ENCODE measurements at places on chromosomes 6 and 20. TPM values are rescaled to one million over a fixed set of nuclear protein-coding genes. Genes with fewer than 3 reads are reported as not detected.

DNA sequence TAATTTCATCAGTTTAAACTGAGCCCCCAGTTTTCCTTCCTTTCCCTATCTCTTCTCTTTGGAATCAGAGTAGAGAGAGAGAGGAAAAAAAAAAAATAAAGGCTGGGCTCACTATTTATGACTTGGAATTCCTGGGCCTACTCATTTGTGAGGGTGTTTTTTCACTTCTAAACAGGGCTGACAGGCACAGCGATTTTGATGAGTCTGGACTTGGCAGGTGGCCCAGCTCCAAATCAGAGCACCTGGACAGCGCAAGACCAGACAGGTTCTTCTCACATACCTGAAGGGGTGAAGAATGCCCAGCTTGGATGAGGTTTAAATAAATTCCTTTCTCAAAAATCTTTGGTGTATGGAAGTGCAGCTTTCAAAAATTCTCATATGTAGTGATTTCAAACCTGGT is 122.2 kb downstream of the KIF13A start:
- no peak for DNase-seq

DNA sequence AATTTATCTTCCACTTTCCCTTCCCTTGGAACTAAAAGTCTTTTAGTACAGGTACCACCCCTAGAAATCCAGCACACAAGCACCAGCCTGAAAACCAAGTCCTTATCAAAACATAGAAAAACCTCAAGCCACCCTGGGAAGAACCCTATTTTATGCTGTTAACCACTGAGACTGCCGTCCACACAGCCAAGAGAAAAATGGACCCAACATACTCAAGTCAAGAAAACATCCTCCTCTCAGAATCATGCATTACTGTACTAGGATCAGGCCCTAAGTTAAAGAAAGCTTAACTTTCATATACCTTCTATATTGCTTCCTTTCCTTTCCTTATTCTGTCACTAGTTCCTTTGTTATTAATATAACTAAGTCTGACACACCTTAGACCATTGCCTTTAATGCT is 16.9 kb upstream of the GOPC start:
- no peak for DNase-seq

GRCh38 chr6:157184202-157185015 is 138.9 kb downstream of the TMEM242 start:
- DNase-seq = peak; percentile 75

DNA sequence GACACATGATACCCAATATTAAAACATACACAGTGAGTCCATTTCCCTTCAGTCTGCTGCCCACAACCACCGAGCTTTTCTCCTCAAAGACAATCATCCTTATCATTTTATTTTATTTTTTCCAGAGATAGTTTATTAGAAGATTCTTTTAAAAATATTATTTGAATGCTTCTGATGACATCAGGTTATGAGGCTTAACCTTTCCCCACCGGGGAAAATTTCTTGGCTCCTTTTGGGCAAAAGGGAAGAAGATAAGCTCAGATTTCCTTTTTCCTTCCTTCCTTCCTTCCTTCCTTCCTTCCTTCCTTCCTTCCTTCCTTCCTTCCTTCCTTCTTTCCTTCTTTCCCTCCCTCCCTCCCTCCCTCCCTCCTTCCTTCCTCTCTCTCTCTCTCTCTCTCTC is 149.5 kb upstream of the CITED2 start:
- no peak for DNase-seq

- DNase-seq = no peak
These were observed 22.1 kb downstream of the NUDT3 start for GRCh38 chr6:34370361-34370760.

DNA sequence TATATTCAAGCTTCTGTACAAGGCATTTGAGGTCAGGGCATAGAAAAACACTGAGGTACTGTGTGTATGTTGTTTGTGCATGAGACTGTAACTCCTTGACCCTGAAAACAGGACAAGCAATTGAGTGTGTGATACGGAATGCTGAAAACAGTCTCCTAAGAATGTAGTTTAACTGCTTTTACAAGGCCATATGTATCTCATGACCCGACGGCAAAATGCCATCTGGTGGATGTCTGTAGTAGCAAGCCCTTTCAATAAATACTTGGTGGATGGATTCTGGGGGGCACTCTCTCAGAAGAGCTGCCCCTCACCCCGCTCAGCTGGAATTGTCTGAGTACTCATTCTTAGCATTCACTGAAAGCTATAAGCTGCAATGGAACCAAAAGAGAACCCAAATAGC is 69.3 kb upstream of the EYS start:
- DNase-seq = no peak

DNA sequence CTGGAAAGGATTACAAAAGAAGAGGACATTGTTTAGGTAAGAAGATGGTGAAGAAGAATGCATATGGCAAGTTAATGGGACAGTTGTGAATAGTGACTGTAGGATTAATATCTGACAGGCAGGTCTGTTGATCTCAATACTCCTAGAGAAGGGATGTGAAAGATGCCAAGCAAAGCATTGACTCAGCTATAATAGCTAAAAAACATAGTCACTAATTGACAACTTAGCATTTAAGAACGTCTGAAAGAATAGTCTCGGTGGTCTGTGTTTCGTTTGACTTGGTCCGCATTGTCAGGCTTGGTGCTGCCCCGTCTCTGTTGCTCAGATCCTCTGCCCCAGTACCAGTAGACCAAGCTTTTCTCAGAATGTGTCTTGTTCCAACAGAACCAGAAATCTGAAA is 65.9 kb downstream of the HIVEP1 start:
- DNase-seq = no peak

GRCh38 chr20:38447931-38448675 is 13.0 kb upstream of the SNHG17 start:
- DNase-seq = no peak

DNA sequence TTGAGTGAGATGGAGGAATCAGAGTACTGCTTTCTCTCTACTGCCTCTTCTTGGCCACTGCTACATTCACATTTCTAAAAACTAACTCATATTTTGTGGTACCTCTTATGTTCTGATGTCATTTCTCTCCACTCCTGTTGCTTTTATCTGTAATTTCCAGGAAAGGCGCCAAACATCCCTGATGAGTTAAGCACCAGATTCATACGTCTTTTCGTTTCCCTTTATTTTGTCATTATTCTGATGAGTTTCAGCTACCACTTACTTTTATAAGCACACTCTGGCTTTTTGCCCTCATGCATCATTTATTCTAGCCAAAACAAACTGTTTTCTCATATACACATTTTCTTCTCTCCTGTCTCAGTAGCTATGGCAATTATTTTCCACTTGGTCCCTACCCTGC is 680.0 kb downstream of the RNF144B start:
- DNase-seq = no peak

DNA sequence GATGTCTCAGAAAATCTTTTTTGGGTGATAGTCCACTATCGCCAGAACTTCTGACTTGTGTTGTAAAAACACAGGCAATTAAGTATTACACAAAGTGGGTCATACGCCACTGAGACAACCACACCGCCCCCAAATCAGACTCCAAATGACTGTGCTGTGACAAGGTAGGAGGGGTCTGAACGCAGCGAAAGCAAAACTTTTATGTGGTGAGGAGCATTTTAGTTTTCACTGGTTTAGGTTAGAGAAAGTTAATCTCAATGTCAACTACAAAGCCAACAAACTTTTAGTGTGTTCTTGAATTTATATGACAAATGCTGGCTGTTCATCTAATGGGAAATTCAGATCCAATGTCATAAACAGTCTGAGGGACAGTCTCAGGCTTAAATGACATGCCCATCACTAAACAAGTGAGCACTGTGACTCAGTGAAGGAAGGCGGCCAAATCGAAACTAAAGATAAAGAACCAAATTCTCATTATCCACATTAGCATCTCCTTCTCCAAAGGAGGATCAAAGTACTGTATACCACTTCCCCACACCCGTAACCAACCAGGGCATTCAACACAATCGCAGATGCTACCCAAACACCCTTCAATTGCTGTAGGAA is 186.7 kb downstream of the GJA10 start:
- no peak for DNase-seq

- DNase-seq = no peak
These were observed 8.8 kb upstream of the PARD6B start for GRCh38 chr20:50722424-50723155.

DNA sequence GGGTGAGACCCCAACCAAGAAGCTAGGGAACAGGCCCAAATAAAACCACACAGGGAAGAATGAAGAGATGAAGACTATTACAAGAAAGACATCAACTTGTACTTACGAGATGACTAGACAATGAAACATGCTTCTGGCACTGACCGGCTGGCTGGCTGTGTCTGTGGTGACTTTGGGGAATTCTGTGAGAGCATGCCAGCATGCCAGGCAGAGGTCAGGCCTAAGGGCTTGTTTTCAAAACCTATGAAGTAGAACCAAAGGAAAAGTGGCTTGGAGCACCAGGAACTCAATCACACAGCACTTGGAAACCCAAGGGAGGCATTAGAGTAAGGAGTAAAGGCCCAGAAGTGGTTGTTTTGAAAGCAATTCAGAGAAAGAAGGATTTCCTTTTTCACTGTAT is 28.4 kb upstream of the GSTA3 start:
- DNase-seq = no peak

DNA sequence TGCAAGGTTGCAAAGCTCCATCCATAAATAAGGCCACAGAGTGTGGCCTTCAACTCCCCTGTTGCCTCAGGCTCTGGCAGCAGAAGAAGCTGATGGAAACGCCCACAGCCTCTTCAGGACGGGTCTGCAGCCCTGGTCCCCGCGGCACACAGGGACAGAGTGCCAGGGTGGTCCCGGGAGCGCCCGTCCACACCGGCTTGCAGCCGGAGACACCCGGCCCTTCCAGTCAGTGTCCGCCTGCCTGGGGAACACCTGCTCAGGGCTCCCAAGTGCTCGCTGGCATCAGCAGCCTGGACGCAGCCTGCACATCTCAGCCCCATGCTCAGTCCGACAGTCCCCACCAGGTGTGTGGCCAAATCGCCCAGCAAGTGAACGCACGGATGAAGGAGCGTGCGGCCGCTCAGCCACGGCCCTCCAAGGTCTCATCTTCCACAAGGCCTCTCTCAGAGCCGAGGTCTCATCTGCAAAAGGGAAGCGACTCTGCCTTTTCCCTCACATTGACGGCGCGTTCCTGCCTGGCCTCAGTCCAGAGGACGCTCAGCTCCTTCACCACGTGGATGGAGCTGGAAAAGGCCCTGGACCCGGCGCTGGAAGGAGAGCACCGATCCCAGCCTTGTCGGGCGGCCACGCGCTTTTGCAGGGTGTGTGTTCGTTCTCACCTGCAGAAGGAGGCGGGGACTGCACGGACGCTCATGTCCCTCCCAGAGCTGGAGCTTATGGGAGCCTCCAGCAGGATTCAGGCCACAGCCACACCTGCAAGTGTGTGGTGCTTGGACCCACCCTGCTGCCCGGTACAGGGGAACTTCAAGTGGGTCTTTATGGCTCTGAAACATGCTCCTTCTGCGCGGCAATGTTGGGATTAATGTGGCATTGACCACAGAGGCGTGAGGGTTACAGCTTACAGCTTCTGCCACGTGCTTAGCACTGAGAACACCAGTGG is 180.4 kb downstream of the DLL1 start:
- DNase-seq = no peak

GRCh38 chr6:63882208-63882607 is 246.6 kb downstream of the PHF3 start:
- no peak for DNase-seq

DNA sequence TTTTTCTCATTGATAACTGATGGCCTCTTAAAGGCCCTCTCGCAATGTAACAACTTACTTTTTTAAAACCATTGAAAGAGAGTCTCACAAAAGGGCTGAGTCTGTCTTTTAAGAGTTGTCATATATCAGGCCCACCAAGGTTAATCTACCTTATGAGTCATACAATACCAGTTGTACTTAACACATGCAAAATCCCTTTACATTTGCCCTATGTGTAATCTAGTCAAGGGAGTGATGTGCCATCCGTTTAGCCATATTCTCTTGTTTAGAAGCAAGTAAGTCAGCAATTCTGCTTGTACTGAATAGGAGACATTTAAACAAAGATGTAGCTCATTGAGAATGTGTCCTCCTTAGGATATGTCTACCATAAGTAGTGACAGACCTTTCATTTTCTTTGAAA is 143.7 kb downstream of the TENT5A start:
- DNase-seq = no peak

The NT5E gene
- 13.5 TPM for total RNA-seq

The DEFB124 gene
- not detected for total RNA-seq

The SPEF1 gene
- total RNA-seq = not detected

The WFDC5 gene
- not detected for total RNA-seq

The ZNFX1 gene
- 24.5 TPM for total RNA-seq
